ENCODE measurements at places on chromosomes 4 and X. TPM values are rescaled to one million over a fixed set of nuclear protein-coding genes. Genes with fewer than 3 reads are reported as not detected.

The GAGE13 gene
- total RNA-seq, result not detected

The RIBC1 gene
- 0.39 TPM for total RNA-seq

The SMPX gene
- total RNA-seq, result not detected

The HMGN5 gene
- 1.1 TPM for total RNA-seq

The FGG gene
- total RNA-seq, result not detected

The HGFAC gene
- total RNA-seq, result not detected

The FAM184B gene
- total RNA-seq, result not detected

The BMX gene
- total RNA-seq, result not detected

DNA sequence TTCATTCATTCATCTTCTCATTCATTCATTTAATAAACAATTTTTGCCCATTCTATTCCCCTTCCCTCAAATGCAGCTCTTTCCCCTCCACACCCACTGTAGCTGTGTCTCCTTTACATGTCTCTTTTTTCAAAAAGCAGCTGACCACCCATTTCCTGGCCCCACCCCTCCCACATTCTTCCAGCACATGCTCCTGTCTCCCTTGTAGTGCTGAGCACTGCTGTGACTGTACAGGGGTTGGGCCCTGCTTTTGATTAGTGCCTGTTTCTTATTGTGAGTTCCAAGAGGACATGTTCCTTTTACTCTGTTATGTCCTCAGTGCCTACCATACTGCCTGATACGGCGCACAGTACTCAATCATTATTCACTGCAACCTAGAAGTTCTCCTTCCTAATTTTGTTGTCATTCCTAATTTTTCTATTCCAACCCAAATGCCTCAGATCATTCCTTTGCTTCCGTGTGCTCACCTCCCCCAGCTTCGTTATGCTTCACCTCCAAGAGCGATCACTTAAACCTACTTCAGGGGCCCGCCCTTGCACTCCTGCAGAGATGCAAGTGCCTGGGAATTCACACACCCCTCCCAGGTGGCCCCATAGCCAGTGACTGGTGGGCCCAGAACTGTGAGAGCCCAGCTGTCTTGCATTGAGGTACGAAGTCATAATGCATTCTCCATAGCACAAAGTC, 152.2 kb downstream of the STK32B start:
- no peak for DNase-seq

GRCh38 chr4:100497791-100498190, 20.0 kb downstream of the EMCN start:
- DNase-seq, result no peak

GRCh38 chr4:39698424-39699009, 581 bp downstream of the UBE2K start:
- DNase-seq, result peak; percentile 39

- peak; percentile 2 for DNase-seq
Measured at GRCh38 chr4:1939664-1940509, 68.7 kb downstream of the NSD2 start.

DNA sequence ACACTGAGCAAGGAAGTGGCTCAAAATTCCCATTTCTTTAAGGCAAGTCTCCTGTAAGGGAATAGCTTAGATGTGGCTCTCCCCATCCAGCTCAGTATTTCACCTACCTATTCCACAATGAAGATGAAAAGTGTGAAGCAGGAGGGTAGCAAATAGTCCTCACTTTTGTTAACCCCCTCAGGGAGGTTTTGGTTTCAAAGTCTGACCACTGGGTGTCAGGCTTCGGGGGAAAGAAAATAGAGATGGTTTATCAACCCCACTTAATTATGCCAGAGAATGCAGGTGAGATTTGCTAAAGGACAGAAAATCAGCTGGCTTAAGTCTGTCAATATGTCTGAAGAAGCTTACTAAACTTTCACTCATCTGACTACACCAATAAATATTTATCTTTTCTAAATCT, 69.5 kb downstream of the DHX15 start:
- DNase-seq, result no peak

- peak; percentile 70 for DNase-seq
Measured at GRCh38 chr4:88283661-88284438, 511 bp downstream of the PPM1K start.

- DNase-seq, result no peak
Measured at GRCh38 chrX:130984782-130985181, 73.4 kb upstream of the ARHGAP36 start.

DNA sequence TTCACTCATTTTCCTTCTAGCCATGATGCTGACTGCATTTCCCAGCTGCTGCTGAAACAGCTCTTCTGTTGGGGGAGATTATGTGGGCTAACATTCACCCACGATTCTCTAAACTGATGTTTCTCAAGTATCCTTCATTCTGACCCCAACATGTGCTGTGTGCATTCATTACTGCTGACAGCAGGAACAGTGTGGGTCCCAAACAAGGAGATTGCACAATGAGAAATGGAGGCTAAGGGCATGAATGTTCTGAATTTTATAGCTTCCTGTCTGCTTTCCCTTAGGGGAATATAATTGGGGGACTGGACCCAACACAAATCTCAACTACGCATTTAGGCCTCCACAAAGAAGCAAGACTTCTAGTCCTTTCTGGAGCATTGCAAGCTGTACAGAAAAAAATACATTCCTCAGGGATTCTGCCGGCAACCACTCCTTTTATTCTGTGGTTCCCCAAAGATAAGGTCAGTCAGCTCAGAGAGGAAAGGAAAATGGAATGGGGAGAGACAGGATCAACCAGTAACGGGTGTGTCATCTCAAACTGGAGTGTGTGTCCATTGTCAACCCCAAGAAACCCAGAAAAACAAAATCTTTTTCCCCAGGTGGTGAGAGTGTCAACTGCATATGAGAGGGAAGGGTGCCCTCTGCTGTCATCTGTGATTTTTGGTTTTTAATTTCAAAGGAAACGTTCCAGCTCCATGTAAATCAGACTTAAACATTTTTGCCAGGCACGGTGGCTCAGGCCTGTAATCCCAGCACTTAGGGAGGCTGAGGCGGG, 81.5 kb upstream of the EGFL6 start:
- peak; percentile 80 for DNase-seq

DNA sequence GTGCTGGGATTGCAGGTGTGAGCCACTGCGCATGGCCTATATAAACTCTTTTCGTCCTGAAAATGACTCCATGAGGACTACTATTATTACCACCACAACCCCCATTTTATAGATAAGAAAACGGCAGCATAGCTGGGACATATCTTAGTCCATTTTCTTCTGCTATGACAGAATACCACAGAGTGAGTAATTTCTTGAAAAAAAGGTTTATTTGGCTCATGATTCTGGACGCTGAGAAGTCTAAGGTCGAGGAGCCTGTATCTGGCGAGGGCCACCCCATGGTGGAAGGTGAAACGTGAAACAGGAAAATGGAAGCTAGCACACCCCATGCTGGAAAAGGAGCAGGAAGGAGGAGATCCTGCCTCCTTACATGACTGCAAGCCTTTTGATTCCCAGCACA, 68.9 kb downstream of the SMIM20 start:
- no peak for DNase-seq

DNA sequence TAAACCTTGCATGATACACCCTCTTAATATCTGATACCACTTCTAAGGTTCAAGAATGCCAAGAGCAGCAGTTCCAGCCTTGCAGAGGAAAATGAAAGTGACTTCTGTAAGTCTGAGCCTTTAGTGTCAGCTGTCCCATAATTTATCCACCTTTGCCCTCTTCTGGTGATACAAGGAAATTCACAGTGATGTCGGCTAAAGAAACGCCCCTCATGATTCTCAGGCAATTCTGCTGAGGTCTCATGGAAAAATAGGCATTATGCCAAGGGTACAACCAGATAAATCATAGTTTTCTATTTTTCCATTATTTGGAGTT, 172.2 kb upstream of the CXCL13 start:
- DNase-seq, result peak; percentile 26

DNA sequence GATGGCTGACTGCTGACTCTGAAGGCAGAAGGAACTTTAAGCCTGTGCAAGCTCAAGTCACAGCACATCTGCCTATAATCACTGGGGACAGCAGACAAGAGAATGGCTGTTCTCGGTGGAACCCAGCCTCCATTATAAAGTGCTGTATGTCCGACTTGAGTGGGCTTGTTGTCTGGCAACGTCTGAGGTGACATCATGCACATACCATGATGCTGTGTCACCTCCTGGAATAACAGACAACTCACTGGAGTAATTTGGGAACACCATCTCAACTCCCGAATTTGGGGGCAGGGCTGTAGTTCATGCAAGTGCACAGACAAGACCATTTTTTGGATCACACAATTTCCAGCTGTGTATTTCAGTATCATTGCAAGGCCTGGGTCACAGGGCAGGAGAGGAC, 59.8 kb upstream of the GPM6B start:
- DNase-seq, result no peak

- no peak for DNase-seq
Measured at GRCh38 chr4:3491681-3492405, 28.7 kb downstream of the DOK7 start.

DNA sequence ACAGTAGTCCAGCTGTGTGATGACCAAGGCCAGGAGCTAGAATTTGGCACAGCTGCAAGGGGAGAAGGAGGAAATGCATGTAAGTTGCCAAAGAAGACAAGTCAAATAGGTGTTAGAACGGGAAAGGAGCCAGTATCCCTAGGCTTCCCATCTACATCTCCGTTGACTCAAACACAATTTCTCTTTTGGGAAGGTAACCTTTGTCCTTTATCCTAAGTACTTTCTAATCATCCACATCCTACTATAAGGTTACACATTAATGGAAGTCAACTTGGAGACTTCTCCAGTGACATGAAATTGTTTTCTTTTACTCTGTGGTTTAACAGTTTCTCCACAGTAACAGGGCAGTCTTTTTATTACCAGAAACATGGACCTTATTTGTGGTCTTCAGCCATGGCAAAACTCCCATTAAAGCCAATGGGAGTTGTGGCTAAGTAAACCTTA, 620.0 kb downstream of the ANKRD50 start:
- DNase-seq, result no peak

- peak; percentile 81 for DNase-seq
Measured at GRCh38 chr4:176902710-176903323, 110.1 kb upstream of the VEGFC start.

DNA sequence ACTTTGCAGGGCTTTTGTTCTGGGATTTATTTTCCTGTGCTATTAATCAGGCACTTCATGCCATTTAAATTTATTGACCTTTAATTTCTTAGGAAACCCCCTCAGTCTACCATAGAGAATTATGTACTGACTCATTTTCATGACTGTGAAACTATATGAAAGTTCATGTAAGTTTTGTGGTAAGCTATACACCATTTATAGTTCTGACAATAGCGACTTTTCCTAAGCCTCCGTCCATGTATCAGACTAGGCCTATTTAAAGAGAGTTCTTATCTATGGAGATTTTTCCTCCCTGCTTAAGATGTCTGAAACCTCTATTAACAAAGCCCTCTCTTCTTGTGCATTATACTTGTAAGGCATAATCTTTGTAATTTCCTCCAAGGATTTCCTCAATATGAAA, 111.6 kb downstream of the AFF2 start:
- DNase-seq, result no peak

All from SJSA1 (cell line).